ENCODE measurements at places on chromosomes 5 and 9. TPM values are rescaled to one million over a fixed set of nuclear protein-coding genes. Genes with fewer than 3 reads are reported as not detected.

- DNase-seq = no peak
- H3K36me3 ChIP-seq = peaks cover 26% of the 10 kb centered on the region
- no peak overlapping the region for H3K4me3 ChIP-seq
- H3K27ac ChIP-seq = no peak overlapping the region
Observed at GRCh38 chr5:62608529-62609511, 30.2 kb downstream of the LRRC70 start.

Gene NR2F1
- not detected for total RNA-seq

Gene MAML1
- 26.1 TPM for total RNA-seq

DNA sequence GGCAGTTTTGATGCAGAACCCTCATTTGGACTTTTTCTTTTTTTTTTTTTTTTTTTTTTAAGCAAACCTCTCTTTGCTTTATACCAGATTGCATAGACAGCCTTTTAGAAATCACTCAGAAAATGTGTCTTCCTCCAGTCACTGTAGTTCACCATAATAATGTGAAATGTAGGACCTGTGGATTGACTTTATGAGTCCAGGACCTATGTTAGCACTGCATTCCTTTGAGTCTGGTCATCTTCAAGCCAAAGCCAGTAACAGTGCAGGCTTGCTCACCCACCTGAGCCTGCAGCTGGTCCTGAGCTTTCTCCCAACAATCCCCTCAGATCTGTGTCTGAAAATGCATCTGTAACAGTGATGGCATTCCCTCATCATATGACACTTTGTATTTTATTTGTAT, 110.7 kb upstream of the NFIL3 start:
- H3K4me1 ChIP-seq = no peaks in the 10 kb centered on the region
- H3K27ac ChIP-seq = no peak overlapping the region
- peaks cover 6% of the 10 kb centered on the region for H3K27me3 ChIP-seq

Gene SPINK13
- not detected for total RNA-seq

- no peak overlapping the region for H3K4me3 ChIP-seq
- H3K4me1 ChIP-seq = no peaks in the 10 kb centered on the region
- no peaks in the 10 kb centered on the region for H3K36me3 ChIP-seq
- H3K27me3 ChIP-seq = no peaks in the 10 kb centered on the region
- no peak overlapping the region for H3K27ac ChIP-seq
- DNase-seq = no peak
Observed at GRCh38 chr5:73770172-73771025, 144.4 kb downstream of the ARHGEF28 start.

Gene PCDHB7
- total RNA-seq = not detected

DNA sequence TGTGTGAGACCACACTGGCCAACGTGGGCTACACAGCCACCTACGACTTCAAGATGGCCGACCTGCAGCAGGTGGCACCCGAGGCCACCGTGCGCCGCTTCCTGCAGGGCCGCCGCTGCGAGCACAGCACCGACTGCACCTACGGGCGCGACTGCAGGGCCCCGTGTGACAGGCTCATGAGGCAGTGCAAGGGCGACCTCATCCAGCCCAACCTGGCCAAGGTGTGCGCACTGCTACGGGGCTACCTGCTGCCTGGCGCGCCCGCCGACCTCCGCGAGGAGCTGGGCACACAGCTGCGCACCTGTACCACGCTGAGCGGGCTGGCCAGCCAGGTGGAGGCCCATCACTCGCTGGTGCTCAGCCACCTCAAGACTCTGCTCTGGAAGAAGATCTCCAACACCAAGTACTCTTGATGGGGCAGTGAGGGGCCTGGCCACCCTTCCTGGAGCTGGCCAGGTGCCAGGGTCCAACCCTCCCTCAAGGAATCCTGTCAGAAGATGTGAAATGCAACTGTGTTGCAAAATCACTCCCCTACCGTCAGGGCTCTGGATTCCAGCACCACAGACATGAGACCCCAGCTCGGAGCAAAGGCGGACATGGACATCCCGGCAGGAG, 11.1 kb downstream of the DIPK1B start:
- peaks cover 29% of the 10 kb centered on the region for H3K4me1 ChIP-seq
- H3K27ac ChIP-seq = no peak overlapping the region
- H3K36me3 ChIP-seq = peaks cover 40% of the 10 kb centered on the region

Data from activated CD8-positive, alpha-beta T cell treated with anti-CD3 and anti-CD28 coated beads for 36 hours (primary cell).